AG09309 (cell line): ENCODE measurements at places on chromosomes 3 and 15.
A peak's percentile ranks its signal among the peaks of the same experiment; 100 is the strongest.

GRCh38 chr3:18744472-18744871 is 319.3 kb upstream of the SATB1 start:
- no peak for DNase-seq

DNA sequence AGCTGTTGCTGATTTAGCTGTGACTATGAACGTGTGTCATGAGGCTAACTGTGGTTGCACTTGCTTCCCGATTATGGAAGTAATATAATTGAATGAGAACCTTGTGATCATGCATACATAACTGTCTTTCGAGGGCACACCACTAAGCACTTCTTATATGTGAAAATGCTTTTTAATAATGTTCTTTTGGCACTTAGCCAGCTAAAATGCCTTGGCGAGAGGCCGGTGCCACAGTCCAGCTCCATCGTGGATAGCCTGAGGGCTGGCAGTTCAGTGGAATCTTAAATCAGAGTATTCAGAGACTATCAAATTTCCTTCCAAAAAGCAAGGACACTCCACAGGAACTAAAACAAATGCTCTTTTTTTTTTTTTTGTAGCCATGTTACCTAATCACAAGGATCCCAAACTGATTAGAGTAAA is 161.6 kb upstream of the FRMD4B start:
- DNase-seq, result no peak

DNA sequence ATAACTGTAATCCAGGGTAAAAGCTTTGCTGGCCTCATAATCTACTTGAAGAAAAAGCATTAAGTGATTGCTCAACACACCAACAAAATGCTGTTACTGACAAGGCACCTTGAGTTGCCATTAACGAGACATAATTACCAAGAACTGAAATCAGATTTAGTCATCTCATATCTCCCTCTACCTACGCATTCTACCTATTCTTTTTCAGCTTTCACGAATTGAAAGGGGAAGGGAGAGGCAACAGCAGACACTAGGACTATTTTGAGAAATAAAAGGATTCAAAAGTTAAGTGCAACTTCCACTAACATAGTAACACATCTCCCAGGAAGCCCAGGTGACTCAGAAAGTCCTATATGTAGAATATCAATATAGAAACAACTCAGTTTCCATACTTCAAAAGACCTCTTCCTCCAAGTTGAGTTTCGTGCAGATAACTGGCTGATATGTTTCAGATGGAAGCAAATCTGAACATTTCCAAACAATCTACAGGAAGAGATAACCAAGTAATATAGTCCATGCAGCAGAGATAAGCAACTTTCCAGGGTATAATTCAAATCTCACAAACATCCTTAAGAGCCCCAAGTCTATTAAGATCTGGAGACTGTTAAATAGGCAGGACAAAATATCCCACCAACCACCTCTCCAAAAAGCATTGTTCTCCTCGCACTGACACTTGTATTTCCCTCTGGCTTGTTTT is 1.9 kb downstream of the OSBPL10 start:
- DNase-seq, result no peak

- DNase-seq, result no peak
Observed at GRCh38 chr3:74287557-74287956, 326.9 kb downstream of the CNTN3 start.

DNA sequence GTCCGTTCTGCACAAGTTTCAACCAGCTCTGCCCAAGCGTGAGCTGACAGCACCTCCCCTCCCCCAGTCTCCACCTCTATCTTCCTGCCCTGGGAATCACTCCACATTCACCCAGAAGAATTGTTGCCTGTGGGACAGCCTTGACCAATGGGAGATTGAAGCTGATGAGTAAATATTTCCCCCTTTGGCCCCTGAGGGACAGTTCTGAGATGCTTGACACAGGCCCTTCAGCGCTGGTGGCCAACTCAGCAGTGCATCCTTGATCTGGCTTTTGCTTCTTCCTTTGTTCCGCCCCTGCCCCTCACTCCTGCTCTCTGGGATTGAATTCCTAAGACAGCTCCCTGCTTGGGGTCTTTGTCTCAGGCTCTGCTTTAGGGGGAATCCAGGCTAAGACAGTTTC is 13.1 kb upstream of the SKIC8 start:
- no peak for DNase-seq

DNA sequence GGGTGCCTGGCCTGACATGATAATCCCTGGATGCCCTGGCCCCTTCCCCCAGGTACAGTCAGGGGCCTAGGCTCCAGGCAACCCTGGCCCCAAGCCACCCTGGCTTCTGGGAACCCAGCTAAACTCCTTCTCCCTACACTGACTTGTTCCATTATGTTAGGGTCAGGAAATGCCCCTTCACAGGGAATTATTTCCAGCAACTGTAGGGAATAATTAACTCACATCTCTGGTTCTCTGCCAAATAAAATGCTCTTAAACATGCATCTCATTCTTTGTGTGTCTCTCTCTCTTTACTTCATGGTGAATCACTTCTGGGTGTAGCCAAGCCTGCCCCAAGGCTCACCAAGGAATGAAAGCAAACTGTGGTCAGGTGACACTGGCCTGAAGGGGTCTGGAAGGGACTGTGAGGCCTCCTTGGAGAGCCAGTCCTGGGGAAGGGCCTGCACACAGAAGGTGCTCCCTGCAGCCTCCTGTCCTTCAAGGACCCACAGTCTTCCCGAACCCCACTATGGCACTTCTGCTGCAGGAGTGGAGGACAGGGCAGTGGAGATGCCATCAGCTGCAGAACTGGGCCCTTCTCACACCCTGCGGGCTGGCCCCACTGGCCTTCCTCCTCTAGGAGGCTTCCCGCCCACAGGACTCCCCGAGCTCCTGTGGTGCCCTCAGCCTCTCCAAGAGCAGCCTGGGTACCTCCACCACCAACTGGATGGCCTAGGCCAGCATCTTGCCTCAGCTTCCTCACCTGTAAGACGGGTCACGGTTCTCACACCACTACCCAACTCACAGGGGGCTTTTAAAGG is 17.6 kb downstream of the TKT start:
- peak; percentile 90 for DNase-seq

GRCh38 chr3:196287090-196287439 is 461 bp downstream of the PCYT1A start:
- DNase-seq, result no peak

- no peak for DNase-seq
Observed at GRCh38 chr3:163513149-163513657, 1565.1 kb downstream of the SI start.
